ENCODE measurements at places on chromosomes 1 and 21. TPM values are rescaled to one million over a fixed set of nuclear protein-coding genes. Genes with fewer than 3 reads are reported as not detected.

- DNase-seq, result no peak
Measured at GRCh38 chr1:27552911-27553420, 51.0 kb downstream of the AHDC1 start.

GRCh38 chr1:39646232-39647081 is 7.0 kb upstream of the HEYL start:
- no peak for DNase-seq

GRCh38 chr1:203289982-203290260 is 15.4 kb upstream of the BTG2 start:
- no peak for DNase-seq

The CLDN14 gene
- not detected for total RNA-seq

The KIF26B gene
- total RNA-seq, result 0.49 TPM

The CGN gene
- total RNA-seq, result 13.0 TPM

The CCDC27 gene
- not detected for total RNA-seq
